ENCODE measurements at places on chromosomes 12 and 14. TPM values are rescaled to one million over a fixed set of nuclear protein-coding genes. Genes with fewer than 3 reads are reported as not detected.

GRCh38 chr12:26011099-26011498, 52.6 kb downstream of the RASSF8 start:
- DNase-seq = no peak

DNA sequence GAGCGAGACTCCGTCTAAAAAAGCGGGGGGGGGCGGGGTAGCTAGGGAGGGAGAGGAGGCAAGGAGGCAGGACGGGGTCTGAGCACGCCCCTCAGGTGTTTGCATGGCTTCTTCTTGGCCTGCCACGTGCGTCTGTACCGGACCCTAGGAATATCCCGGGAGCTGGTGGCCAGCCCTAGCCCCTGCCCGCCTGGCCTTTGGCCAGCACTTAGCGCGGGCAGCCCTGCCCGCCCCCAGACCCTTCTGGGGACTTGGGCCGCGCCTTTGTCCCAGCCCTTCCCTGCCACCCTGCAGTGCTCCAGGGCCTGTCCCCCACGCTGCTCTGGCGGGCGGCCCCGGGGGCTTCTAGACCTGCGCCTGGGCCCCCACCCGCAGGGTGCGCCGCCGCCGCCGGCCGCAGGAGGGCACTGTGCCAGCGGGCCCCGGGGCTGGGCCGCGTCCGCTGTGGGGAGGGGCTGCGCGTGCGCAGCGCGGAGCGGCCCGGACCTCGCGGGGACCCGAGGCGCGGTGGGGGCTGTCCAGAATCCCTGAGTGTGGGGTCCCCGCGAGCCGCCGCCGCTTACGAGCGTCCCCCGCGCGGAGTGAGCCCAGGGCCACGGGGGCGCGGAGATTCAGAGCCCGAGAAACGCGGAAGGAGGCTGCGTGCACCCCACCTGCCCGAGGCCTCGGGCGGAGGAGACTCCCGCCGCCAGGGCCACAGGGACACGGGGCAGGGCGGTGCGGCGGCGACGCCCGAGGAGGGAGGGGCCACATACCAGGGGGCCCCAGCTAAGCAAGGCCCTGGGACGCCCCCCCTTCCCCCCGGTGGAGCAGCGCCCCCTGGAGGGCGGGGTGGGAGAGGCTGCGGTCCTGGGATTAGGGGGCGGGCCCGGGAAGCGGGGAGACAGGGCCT, 21.0 kb downstream of the SLC25A29 start:
- peak; percentile 99 for DNase-seq

- no peak for DNase-seq
These were observed 110.1 kb downstream of the SLC25A21 start for GRCh38 chr14:37062191-37062803.

DNA sequence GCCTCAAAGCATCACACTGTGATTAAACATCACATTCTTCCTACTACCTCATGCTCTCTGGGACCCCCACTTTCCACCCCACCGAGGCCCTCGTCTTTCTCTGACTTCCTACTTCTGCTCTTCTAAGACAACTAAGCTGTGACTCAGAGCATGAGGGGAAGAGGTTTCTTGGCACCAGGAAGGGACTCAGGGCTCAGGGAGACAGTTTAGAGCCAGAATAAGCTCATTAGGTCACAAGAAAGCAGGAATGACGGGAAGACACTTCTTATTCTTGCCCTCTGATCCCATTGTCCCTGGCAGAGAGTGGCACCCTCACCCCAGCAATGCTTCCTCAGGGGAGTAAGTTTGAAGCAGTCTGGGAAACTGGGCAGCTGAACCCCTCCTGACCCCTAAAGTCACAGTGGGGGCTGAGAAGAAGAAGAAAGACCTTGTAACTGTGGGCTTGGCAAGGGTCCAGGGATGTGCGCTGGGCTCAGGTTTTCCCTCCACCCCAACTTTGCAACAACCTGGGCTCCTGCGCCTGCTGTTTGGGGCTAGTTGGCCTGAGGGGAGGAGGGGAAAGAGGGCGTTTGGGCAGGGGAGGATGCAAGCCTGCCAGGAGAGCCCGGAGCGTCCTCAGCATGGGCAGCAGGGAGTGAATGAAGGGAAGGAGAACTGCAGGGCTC, 64.6 kb upstream of the ACTN1 start:
- no peak for DNase-seq

DNA sequence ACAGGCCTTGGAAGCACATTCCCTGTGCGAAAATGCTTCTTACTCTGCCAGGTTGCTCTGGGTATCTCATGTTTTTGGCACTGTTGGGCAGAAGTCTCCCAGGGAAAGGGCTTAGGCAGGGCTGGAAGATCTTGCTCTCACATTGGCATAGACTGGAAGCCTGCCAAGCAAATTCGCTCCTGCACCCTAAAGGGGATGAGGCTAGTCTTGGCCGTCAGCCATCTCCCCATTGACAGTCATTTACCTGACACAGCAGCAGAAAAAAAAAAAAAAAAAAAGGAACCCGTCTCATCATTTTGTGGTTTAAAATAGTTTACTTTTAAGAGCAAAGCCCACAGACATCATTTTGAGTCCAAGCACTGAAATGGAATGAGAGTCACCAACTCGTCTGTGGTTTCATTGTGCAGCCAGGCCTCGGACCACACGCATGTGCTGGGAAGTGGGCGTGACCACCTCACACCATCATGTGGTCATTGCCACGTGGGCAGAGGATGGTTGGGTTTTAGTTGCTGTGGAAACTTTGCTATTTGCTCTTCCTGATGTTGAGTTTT, 84.8 kb downstream of the NRXN3 start:
- DNase-seq = no peak

GRCh38 chr14:21073921-21074320, 3.8 kb downstream of the ARHGEF40 start:
- DNase-seq = no peak

DNA sequence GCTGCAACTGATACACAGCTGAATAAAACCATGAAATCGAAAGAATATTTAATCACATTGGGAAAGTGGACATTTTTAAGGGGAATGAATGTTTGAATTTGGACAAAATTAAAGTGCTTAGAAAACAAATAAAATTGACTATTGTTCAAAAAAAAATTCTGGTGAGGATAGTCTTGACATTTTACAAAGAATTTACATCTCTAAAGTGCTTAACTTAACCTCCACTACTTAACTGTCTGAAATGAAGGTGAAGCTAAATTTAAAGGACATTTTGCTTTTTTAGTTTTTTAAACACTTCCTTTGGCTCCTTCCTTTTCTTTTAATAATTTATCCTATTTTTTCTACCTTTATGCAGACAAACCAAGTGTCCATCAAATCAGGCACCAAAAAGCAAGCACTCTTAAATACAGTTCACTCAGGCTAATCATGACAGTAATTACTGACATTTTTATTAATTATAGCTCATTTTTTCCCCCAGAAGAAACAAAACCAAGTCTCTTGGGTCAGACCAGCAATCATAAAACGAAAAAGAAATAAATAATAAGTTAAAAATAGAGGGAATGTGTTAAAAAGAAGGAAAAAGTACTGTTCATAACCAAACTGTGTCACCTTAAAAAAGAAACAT, 5.7 kb upstream of the CCND2 start:
- no peak for DNase-seq

DNA sequence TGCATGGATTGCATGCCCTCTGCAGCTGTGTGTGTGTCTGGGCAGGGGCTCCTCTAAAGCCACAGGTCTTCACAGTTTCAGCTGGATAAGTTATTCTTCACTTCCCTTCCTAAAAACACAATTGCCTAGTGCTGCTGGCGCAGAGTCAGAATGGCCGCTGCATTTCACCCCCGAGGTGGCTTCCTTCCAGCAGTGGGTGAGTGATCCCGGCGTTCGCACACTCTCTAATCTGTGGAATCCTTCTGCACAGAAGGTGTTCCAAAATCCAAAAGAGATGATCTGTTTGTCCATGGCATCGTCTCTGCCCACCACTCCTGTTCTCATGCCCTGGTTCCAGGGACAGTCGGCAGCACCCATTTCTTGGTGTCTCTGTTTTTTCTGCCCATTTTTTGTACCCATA, 340.7 kb downstream of the DPF3 start:
- DNase-seq = no peak

The MIP gene
- polyA plus RNA-seq = not detected

The EIF2S3B gene
- polyA plus RNA-seq = 0.16 TPM

The TTC9 gene
- polyA plus RNA-seq = 0.29 TPM

The KLHDC2 gene
- polyA plus RNA-seq = 41.1 TPM

The NELL2 gene
- 0.28 TPM for polyA plus RNA-seq

Measured in SK-N-SH (cell line).